Type B pancreatic cell (in vitro differentiated cells): ENCODE measurements at places on chromosomes 13 and 19. TPM values are rescaled to one million over a fixed set of nuclear protein-coding genes. Genes with fewer than 3 reads are reported as not detected.

BORA gene
- 10.7 and 14.6 TPM in 2 replicates for total RNA-seq

BIVM gene
- 17.1 and 30.0 TPM in 2 replicates for total RNA-seq

- no peak for DNase-seq
These were observed 4.4 kb downstream of the ATP12A start for GRCh38 chr13:24684600-24684998.

DNA sequence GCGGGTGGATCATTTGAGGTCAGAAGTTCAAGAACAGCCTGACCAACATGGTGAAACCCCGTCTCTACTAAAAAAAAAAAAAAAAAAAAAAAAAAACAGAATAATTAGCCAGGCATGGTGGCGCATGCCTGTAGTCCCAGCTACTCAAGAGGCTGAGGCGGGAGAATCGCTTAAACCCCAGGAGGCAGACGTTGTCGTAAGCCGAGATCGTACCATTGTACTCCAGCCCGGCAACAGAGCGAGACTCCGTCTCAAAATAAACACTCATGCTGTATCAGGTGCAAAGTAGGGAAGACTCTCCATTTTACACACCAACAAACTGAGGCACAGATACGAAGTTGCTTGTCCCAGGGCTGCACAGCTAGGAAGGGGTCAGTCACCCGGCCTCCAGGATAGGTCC is 15.6 kb downstream of the TLE6 start:
- DNase-seq: no peak

GRCh38 chr19:55711719-55712118 is 26.5 kb downstream of the NLRP9 start:
- no peak for DNase-seq

DNA sequence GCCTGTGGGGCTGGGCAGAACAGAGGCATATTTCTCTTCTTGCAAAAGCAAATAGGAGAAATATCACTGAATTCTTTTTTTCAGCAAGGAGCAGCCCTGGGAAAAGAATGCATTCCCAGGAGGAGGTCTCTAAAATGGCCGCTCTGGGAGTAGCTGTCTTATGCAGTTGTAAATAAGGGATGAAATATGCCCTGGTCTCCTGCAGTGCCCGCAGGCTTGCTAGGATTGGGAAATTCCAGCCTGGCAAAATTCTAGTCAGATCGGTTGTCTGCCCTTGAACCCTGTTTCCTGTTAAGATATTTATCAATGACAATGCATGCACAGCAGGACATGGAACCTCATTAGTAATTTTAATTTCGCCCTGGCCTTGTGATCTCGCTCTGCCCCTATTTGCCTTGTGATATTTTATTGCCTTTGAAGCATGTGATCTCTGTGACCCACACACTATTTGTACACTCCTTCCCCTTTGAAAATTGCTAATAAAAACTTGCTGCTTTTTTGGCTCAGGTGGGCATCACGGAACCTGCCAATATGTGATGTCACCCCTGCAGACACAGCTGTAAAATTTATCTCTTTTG is 1993.2 kb downstream of the PCDH9 start:
- DNase-seq: no peak

DNA sequence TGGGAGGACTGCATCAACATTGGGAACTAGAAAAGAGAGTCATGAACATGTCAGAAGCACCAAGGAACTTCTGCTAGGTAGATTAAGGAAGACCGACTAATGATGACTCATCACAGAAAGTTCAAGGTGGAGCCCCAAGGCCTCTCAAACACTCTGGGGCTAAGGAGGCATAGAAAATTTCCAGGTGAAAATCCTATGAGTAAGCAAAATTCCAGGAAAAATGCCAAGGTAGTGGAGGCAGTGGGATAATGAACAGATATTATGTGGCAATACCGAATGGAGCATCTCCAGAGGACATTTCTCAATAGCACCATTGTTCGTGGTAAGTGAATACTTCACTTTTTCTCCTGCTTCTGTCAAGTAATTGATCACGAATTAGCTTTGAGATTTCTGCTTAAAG is 336.5 kb downstream of the MZT1 start:
- DNase-seq: no peak
